ENCODE measurements at places on chromosomes 12 and 14.
A peak's percentile ranks its signal among the peaks of the same experiment; 100 is the strongest.

- DNase-seq = peak; percentile 89
Observed at GRCh38 chr14:23478109-23478759, 8.7 kb downstream of the NGDN start.

- DNase-seq = peak; percentile 76
Observed at GRCh38 chr14:35296545-35296944, 4.4 kb downstream of the PSMA6 start.

GRCh38 chr14:59221568-59221967 is 33.1 kb downstream of the DAAM1 start:
- DNase-seq = no peak

DNA sequence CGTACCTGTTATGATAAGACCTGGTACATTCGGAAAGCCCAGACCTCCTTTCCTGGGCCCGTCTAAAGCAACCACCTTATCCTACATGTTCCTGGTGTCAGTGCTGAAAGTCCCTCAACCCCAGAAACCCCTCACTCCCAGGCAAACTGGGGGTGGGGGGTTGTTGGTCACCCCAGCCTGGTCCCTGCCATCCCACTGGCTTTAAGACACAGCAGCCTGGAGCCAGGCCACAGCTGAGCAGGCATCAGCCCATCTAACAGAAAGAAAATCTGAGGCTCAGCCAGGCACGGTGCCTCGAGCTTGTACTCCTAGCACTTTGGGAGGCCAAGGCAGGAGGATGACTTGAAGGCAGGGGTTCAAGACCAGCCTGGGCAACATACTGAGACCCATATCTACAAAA is 4.5 kb downstream of the SELPLG start:
- no peak for DNase-seq

- DNase-seq = no peak
Observed at GRCh38 chr14:101498526-101498860, 62.8 kb upstream of the DIO3 start.

GRCh38 chr12:64997858-64998257 is 123.2 kb downstream of the WIF1 start:
- no peak for DNase-seq

- DNase-seq = no peak
Observed at GRCh38 chr14:49494836-49495235, 91.3 kb downstream of the RPS29 start.

- no peak for DNase-seq
Observed at GRCh38 chr12:57770734-57771133, 1.2 kb downstream of the METTL1 start.

GRCh38 chr14:105251920-105252319 is 3.6 kb downstream of the BTBD6 start:
- no peak for DNase-seq

- DNase-seq = peak; percentile 79
Observed at GRCh38 chr14:28294834-28295440, 471.6 kb upstream of the FOXG1 start.

DNA sequence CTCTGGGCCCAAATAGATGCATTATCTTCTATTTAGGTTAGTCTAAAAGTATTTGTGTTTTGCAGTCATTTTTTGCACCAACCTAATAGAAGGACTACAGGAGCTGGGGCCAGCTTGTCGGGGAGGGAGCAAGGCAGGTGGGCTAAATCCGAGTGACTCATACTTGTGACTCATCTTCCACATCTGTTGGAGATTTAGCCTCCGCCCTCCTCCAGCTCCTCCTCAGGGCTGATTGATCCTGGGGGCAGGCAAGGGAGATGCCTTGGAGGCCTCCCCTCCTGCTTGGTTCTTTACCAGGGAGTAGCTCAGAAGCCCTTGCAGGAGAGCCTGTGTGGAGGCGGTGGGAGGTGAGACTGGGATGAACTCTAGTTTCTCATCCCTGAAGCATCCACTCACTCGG is 27.9 kb downstream of the RHOF start:
- DNase-seq = peak; percentile 83

DNA sequence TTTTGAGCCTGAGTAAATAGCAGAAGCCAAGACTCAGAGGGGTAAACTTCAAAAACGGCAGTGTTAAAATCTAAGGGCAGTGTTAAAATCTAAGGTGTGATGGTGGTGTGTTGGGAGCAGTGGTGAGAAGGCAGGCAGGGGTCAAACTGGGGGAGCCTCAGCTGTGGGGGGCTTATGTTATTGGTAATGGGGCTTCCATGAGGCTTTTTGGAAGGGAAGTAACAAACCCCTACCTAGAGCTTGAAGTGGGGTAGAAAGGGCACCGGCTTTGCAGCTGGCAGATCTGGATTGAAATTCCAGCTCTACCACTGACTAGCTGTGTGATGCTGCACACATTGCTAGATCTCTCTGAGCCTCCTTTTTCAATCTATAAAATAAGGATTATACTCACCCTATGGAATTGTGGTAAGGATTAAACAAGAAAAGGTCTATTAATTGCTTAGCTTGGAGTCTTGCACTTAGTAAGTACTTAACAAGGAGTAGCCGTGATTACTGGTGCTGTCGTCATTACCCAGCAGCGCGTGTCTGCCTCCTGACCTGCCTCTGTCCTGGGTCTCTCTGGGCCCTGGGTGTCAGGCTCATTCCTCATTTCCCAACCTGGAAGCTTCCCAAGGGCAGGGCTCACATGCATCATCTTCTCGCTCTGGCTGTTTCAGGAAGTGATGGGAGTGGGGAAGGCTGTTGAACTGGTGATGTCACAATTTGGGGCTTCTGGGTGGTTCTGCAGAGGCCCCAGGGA is 18.5 kb upstream of the KRT80 start:
- no peak for DNase-seq

- DNase-seq = no peak
Observed at GRCh38 chr12:85060916-85061315, 24.8 kb downstream of the LRRIQ1 start.

GRCh38 chr14:25848601-25849000 is 749.2 kb downstream of the NOVA1 start:
- no peak for DNase-seq

- no peak for DNase-seq
Observed at GRCh38 chr14:22801716-22802115, 13.5 kb downstream of the SLC7A7 start.

DNA sequence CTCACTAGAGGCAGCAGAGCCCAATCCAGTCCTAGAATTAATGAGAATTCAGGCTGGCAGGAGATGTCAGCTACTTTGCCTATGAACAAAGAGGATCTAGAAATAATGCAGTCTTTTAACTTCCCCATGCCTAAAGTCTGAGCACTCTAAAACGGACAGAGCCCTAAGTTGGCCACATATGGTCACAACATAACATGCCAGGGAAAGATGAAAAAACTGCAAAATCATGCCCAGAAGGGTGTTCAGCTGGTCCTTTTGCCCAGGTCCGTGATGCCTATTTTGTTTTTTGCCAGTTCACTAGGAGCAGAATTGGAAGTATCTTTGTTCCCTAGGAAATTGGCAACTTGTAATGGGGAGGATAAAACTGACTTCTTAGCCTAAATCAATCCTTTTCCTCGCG is 20.3 kb upstream of the LMNTD1 start:
- no peak for DNase-seq

- no peak for DNase-seq
Observed at GRCh38 chr12:101779200-101779599, 39.9 kb upstream of the SYCP3 start.

DNA sequence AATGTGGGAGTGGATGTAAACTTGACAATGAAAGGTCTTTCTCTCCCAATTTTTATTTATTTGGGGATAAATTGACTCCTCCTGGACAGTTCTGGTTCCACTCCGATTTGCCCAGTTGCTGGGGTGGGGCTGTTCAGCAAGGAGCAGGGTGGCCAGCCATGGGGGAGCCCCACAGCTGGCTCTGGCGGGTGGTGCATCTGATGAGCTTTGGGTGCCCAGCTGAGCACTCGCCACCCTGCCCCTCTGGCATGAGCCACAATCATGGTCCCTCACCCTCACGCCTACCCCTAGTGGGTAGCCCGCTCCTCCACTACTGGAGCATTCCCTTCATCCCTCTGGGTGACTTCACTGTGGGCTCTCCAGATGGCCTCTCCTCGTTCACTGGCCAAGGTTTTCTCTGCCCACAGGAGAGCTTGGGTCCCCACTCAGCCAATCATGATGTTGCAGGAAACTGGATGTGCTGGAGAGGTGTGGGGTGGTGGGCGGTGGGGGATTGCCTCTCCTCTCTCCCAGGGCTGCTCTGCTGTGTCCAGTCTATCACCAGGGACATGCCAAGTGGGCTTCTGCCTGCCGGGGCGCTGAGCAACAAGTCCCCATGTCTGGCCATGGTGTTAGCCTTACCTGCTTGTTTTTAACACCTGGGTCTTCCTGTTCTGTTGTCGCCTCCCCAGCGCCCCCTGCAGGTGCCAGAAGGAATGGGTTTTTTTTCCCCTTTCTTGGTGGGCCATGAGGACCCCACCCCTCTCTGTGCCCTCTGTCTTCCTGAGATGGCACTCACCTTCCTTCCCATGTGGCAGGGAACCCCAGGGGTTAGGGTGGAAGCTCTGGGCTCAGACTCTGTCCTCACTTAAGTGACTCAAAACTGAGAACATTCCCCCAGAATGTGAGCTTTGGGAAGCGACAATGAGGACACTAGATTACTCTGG is 3.4 kb downstream of the CYP46A1 start:
- no peak for DNase-seq

- DNase-seq = peak; percentile 35
Observed at GRCh38 chr12:6276956-6277620, 33.4 kb upstream of the PLEKHG6 start.

- DNase-seq = peak; percentile 0
Observed at GRCh38 chr14:97878727-97879126, 1081.5 kb downstream of the VRK1 start.

DNA sequence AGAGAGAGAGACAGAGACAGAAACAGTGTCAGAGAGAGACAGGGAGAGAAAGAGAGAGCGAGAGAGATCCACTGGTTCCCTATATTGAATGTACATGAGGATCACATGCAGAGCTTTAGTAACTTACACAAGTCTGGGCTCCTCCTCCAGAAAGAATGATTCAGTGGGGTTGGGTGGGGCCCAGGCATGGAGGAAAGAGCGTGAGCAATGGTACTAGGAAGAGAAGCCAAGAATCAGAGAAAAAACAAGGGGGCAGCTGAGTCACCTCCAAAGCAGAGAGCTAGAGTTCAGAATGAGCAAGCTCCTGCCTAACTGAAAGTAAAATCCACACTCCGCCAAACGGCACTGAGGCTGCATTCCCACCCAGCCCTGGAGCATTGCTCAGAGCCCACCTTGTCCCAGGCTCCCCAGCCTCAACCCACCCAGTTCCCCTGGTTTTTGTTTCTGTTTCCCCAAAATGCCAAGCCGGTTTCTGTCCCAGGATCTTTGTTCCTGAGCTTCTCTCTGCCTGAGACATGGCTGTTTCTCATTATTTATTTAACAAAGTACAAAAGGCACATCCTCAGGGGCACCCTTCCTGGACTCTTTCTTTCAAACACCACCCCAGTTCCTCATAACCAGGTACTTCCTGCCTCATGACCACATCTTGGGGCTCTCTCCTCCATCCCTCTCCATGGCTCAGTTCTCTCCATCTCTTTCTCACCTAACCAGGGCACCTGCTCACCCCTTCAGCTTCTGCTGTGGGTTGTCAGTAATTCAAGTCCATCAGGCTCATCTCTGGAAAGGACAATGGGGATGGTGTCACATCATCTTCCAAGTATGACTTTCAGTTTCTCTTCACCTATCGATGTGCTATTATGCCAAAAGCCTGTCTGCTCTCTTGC is 670.3 kb upstream of the TBX3 start:
- DNase-seq = peak; percentile 99

DNA sequence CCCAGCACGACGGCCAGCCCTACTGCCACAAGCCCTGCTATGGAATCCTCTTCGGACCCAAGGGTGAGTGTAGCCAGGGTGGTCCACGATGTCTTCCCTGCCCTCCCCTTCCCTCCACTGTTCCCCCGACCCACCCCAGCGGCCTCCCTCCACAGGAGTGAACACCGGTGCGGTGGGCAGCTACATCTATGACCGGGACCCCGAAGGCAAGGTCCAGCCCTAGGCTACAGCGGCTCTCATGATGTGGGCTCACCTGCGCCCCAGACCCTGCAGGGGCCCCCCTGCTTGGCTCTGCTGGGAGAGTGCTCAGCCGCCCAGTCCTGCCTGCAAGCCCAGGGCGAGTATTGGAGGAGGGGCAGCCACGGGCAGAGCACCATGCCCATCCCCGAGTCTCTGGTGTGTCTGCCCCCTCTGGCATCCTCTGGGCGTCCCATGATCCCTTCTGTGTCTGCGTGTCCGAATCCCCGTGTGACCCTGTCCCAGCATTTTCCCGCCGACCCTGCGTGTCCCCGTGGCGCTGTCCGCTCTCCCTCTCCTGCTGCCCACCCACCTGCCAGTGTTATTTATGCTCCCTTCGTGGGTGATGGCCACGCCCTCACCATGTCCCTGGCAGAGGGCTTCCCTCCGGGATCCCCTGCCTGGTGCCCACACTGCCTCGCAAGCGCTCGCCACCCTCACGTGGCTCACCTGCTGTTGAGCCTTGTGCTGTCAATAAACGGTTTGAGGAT is 5.0 kb downstream of the CRIP2 start:
- no peak for DNase-seq

- no peak for DNase-seq
Observed at GRCh38 chr14:105918496-105919262, 392.3 kb downstream of the TMEM121 start.

DNA sequence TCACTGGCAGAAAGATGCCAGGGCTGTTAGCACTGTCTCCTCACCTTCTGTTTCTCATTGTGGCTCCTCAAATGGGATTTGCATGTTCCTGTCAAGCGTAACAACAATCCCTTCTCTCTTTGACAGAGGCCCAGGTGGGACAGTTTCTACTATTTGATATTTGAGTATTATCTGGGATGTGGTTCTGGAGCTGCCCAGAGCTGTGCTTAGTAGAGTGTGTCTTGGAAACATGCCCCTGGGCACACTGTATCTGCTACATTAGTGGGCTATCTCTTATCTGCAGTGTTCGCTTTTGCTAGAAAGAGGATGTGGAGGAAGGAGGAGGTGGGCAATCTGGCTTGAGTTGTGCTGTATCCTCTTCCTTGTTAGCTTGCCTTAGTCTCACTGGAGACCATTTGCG is 3.8 kb upstream of the ACADS start:
- no peak for DNase-seq

- peak; percentile 31 for DNase-seq
Observed at GRCh38 chr12:45122768-45123380, 72.0 kb upstream of the DBX2 start.

DNA sequence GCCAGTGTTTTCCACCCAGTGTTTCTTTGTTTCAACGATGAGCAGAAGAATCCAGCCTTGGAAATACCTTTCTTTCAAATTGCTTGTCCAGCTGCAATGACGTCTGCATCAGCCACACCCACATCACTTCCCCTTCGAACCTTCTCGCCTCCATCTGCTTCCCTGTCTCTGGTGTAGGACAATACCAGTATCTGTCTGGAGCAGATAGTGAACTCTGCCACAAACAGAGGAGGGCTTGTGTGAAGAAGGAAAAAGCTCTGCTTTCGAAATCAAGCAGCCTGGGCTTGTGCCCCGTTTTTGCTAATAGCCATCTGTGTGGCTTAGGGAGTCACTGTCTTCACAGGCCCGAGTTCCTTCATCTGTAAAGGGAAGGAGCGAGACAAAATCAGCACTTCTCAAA is 415.4 kb downstream of the ZFP36L1 start:
- no peak for DNase-seq

GRCh38 chr14:58808828-58809227 is 171.1 kb downstream of the DACT1 start:
- DNase-seq = peak; percentile 82

All from adipocyte (in vitro differentiated cells).